Sciatic nerve (tissue), 2 donors: ENCODE measurements at places on chromosomes 16 and 17.

- DNase-seq, result no peak
These were observed 1.8 kb upstream of the TELO2 start for GRCh38 chr16:1491327-1491726.

- no peak for DNase-seq
These were observed 187.5 kb upstream of the SOX9 start for GRCh38 chr17:71933306-71933705.

DNA sequence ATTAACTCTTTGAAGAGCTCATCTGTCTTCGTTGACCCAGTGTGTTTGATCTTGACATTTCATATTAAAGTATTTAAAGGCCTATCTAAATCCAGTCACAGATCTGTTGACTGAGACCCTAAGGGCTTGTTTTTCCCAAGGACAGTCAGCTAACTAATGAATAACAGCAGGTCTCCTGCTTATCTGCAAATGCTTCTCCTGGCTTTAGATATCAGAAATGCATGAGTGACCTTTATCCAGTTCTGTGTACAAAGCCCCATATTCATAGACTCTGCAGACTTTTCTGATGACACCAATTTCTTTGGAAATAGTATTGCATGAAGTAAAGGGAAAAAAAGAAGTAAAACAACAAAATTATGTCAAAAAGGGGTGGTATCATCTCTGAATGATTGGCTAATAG is 70.3 kb downstream of the YPEL2 start:
- DNase-seq, result no peak

DNA sequence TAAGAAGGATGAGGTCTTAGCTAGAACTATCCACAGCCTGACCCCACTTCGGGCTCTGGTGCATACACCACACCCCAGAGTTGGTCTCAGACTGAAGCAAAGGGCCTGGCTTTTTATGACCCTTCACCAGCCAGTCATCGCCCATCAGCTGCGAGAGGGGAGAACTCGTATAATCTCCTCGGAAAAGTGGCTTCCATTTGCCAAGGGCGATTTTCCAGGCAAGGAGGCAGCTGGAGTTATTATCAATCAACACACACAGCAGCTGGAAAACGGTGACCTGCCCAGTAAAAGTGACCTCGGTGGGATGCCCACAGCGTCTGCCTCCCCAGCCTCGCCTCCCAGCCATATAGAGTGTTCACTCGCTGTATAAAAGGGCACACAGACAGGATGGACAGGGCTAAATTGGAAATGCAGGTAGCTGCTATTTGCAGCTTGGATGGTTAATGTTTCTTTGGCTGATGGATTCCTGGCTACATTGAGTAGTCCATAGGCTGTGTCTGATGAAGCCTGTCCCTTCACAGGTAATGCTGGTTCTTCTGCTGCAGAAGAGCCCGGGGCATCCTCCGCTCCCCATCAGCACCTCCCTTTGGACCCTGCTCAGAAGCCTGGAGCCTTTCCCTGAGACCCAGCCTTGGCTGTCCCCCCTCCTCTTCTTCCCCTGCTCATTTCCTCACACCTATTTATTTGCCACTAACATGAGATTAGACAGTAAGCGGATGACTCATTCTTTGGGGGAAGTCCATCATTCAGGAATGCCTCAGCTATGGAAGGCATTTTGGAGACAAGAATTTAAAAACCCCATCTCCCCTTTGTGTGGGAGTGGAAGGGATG is 45.7 kb downstream of the TMEM186 start:
- no peak for DNase-seq

DNA sequence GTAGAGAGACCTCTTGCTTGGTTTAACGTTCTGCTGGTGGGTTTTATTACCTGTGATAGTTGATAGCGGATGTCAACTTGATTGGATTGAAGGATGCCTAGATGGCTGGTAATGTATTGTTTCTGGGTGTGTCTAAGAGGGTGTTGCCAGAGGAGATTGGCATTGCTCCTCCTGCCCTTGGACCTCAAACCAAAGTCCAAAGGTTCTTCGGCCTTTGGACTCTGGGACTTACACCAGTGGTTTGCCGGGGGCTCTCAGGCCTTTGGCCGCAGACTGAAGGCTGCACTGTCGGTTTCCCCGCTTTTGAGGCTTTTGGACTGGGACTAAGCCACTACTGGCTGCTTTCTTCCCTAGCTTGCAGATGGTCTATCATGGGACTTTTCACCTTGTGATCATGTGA is 17.5 kb upstream of the TNRC6C start:
- DNase-seq, result no peak

- no peak for DNase-seq
These were observed 164.1 kb downstream of the CMIP start for GRCh38 chr16:81608523-81609209.

DNA sequence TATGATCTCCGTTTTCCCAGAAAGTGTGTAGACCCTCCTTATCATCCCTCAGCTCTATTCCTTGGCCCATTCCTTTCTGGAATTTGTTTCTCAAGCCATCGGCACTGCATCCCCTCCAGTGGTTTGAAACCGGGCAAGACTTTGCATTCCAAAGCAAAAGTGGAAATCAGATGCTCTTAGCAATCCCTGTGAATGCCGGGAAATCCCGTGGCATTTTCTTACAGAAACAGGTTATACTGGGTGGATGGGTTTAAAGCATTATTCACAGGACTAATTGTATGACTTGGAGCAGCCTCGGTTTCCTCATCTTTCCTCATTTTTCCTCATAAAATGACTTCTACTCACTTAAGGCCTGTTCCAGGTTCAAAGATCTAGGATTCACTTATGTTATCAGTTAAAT is 52.0 kb downstream of the MAP2K6 start:
- DNase-seq, result no peak

DNA sequence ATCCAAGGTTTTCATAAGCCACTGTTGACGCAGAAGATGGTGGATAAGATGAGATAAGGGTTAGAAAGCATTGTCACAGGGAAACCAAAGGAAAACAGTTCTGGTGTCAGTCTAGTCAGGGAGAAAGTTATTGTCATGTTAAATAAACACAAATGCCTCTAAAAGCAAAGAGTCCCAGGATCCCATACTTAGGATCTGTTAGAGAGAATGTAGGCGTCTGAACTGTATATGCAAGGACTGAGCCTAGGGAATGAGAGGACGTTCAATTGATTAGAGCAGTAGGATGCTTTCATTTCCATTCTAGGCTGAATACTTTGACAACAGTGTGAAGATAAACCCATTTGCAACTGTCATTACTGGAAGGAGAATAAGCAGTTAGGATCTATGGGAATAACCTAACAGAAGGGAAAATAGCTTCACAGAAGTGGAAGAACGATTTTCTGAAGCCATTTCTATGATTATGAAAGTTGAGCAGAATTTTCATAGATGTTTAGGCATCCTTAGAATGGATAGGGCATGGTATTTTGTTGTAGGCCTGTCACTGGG is 1149.1 kb upstream of the CDH8 start:
- DNase-seq, result no peak

GRCh38 chr16:1299868-1300203 is 9.6 kb upstream of the UBE2I start:
- no peak for DNase-seq
